Activated CD4-positive, alpha-beta T cell treated with anti-CD3 and anti-CD28 coated beads for 1 hour (primary cell): ENCODE measurements at places on chromosomes 16 and 17.

GRCh38 chr17:59972778-59973177, 8.2 kb upstream of the RNFT1 start:
- no peak for DNase-seq

DNA sequence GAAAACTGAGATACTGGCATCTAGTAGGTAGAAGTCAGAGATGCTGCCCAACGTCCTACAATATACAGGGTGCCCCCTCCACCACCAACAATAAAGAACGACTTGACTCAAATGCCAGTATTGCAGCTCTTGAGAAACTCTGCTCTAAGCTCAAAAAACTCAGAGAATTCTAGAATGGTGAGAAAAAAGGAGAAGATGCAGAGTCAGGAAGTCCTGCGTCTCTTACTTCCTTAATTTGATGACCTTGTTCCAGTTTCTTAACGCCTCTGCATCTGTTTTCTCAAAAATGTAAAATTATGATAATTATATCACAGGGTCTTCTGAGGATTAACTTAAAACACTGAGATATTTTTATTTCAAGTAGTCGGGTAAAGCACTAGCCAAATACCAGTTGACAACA, 1.7 kb upstream of the HSBP1 start:
- DNase-seq, result no peak

- DNase-seq, result no peak
Measured at GRCh38 chr16:47139561-47140185, 4.1 kb downstream of the NETO2 start.

DNA sequence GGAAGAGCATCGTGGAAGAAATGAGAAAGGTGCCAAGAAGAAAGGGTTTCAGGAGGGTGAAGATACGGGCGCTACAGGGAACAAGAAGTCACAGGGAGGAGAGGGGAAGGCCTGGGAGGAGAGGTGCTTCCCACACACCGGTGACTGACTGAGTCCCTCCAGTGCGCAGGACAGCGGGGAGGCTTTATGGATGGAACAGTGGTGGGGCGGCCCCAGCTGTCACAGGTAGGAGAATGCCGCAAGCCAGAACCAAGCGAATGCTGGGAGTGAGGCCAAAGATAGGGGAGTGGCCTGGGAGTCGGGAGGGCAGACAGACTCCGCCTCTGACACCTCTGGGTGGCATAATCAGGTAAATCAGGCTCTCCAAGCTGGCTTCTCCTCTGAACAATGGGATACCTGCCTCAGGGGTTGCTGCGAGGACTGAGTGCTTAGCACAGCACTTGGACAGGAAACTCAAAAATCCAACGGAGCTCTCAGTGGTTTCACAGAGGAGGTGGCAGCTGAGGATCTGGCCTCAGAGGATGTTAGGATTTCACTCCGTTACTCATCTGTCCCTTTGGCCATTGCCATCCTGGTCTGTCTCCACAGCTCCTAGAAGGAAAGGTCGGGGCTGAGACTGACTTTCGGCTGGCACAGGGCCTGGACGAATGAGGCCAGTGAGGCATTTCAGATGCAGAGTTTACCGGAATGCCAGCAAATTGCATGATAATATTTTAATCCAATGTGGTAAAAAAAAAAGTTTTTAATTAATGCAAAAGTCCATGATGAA, 717 bp upstream of the CNP start:
- peak; percentile 56 for DNase-seq

GRCh38 chr16:27066668-27067537, at the start of gene C16orf82:
TSS of gene C16orf82 (plus strand) at chr16:27066927.
- no peak for DNase-seq

DNA sequence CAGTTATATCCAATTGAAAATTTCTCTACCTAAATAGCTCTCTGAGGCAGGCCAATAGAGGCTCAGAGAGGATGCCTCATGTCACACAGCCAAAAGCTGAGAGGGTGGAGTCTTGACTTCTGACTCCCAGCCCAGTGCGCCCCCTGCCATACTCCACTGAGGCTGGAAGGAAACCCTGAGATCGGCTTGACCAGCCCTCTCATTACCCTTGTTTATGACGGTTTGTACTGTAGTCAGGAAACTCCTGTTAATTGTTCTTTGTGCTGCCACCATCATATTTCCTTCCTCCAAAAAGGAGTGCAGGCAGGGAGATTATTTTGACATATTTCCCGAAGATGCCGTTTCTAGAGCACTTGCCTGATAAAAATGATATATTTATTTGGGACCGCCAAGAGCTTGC, 107.9 kb downstream of the AIPL1 start:
- DNase-seq, result no peak
